HEK293T (cell line): ENCODE measurements at places on chromosomes 7 and 10.

GRCh38 chr10:53606981-53607380, 834.4 kb upstream of the MBL2 start:
- DNase-seq = no peak

DNA sequence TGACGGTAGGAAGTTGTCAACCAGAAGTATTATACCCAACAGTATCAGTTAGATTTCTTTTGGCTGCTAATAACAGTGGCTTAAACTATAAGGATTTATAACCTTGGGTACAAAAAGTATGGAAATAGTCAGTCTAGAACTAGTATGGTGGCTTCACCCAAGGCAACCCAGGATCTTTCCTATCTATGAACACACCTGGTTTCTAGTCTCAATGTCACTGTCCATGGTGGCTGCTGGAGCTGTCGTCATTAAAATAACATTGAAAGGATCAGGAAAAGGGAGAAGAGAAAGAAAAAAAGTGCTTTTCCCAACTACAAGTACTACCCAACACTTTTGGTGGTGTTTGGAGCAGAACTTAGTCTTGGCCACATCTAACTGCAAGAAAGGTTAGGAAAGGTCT, 27.7 kb downstream of the PHTF2 start:
- DNase-seq = no peak

- no peak for DNase-seq
Measured at GRCh38 chr7:28121496-28121895, 59.1 kb downstream of the JAZF1 start.

GRCh38 chr7:22202141-22202540, 154.8 kb downstream of the RAPGEF5 start:
- DNase-seq = no peak

- no peak for DNase-seq
Measured at GRCh38 chr7:148091882-148092281, 498.7 kb upstream of the C7orf33 start.

DNA sequence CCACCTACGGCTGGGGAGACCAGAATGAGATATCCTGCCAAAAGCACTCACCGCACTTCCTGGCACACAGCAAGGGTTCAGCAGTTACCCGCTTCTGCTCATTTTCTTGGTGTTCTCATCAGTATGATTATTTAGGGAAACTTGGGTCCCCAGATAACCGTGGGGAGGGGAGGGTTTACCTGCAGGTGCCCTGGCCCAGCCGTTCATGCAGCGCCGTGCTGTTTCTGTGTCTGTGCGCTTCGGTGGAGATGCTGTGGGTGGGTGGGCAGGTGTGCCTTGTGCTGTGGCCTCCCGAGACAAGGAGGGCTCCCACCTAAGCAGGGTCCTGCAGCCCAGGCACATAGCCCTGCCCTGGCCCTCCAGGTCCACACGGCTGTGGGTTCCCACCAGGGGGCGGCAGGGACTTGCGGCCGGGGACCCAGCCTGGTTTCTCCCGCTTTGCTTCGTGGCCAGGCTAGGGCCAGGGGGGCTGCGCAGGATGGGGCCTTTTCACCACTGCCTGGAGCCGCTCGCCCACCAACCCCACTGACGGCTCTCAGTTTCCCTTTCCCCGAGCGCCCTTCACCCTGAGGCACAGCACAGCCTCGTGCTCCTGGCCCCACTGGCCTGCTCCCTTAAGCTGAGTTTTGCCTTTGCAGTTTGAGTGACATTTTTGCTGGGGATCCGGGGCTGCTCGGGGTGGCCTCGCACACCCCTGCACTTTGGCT, 78.5 kb downstream of the LHPP start:
- DNase-seq = peak; percentile 77

DNA sequence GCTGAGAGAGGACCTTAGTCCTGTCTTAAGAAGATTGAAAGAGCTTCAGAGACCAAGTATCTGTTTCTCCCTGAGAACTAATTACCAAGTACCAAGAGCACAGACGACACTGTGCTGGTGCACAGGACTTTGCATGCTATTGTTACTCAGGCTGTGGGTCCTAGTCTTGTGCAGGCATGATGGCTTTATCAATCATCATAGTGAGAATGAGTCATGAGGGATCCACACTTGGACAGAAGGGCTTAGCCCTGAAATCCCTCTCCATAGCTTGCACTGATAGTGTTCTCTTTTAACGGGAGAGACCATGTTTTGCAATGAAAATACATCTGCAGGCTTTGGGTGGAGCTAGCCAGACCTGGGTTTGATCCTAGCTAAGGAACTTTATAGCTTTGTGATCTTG, 93.3 kb downstream of the SORCS3 start:
- DNase-seq = no peak

DNA sequence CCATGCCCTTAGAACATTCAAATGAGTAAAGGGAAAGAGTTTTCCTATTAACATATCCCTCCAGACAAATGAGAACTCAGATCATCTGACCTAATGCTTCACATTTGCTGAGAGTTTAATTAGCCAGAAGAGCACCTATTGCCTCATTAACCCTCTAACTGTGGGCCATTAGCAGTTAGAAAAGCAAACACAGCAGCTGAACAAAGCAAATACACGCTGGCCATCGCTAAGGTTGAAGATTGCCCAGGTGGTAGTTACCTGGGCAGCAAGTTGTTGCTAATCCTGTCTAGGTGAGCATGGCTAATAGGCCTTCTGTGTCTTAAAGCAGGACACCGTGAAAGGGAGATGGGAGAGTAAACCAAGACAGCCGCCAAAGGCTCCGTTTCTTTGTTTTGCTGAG, 49.9 kb upstream of the UCN3 start:
- no peak for DNase-seq

DNA sequence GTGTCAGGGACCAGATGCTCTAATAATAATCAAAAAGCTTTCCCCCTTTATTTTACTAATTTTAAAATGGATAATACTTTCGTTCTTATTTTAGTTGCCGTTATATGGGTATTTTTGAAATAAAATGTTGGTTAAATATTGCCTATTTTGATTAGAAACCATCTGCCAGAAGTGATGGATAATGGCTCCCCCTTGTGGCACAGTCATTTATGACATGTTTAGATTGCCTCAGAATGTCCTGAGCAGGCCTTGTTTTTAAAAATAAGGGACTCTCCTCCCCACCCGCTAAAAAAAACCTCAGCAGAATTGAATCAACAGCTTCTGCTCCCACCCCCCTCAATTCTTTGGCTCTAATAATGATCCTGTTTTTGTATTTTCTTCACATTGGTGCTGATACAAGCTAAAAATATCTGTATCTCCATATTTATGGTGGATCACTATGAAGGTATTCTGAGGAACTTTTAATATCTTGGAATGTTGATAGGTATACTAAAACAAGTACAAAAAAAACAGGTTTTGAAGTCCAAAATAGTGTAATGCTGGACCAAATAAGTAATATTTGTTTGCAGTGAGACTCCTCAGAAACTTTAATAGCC, 38.8 kb downstream of the TMEM60 start:
- peak; percentile 39 for DNase-seq

GRCh38 chr7:112594397-112594796, 113.6 kb downstream of the LSMEM1 start:
- no peak for DNase-seq

DNA sequence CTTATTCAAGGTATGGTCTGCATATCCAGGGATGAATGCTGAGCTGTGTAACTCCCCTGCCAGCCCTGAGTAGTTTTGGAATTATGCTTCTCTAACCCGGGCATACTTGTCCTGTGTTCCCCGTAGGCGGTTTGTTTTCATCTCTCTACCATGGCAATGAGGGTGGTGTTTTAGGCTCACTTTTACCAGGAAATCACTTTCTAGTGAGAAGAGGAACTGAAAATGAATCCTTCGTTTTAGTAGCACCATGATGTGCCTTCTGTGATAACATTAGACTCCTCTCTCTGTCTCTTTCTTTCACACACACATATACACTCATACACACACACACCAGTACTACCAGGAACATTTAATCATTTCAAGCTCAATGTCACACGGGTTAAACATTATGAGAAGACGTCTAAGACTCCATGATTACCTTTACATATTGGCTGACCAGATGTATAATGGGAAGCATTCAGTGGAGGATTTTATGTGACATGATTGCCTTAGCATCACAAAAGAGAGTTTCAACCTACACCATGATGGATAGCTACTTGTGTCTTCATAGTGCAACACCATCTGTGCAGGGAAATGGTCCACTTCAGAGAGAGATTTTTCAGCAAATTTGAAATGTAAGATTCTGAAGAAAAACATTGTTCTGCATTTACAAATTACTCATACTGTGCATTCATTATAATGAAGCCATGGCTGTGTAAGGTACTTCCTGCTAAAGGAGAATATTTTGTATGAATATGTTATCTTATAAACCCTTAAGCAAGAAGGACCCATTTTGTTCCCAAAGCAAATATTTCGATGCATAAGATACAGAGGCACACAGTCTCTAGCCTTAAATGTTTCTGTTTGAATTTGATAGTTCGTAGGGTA, 31.0 kb upstream of the PFKP start:
- DNase-seq = no peak

GRCh38 chr7:151179287-151179860, 7.7 kb downstream of the ASB10 start:
- no peak for DNase-seq

DNA sequence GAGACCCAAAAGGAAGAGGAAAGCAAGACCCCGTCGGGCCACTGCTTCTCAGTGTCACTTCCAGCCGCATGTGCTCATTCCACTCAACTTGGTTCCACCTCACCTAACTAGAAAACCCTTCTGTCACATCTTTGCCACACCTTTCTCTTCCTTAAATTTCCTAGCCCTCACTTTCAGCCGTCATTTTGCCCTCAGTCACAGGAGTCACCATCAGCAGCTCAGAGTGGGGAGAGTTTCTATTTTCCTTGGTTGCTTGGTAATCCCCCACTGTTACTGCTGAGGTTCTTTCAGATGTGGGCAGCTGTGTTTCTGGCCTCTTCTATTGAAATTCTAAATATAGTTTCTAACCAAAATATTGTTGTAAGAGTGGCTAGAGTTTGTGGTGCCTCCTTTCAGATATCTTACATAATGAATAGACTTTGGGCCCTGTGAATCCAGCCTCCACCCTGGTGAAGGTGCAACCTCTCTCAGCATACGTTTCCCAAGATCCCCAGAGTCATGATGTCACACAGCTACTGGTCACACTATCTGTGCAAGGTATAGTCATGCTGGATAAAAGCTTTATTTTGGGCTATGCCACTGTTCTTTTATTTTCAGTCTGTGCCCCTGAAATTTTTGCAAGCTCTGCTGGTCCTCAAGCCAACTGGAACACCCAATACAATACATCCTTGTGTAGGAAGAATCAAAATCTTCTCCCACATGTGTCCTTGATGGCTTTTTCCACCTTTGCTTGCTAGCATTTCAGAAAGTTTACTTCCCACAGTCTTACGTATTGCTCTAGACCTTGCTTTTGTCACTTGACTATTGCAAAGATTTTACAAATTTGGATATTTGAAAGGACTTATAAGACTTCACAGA, 9.2 kb downstream of the AGBL3 start:
- DNase-seq = no peak

DNA sequence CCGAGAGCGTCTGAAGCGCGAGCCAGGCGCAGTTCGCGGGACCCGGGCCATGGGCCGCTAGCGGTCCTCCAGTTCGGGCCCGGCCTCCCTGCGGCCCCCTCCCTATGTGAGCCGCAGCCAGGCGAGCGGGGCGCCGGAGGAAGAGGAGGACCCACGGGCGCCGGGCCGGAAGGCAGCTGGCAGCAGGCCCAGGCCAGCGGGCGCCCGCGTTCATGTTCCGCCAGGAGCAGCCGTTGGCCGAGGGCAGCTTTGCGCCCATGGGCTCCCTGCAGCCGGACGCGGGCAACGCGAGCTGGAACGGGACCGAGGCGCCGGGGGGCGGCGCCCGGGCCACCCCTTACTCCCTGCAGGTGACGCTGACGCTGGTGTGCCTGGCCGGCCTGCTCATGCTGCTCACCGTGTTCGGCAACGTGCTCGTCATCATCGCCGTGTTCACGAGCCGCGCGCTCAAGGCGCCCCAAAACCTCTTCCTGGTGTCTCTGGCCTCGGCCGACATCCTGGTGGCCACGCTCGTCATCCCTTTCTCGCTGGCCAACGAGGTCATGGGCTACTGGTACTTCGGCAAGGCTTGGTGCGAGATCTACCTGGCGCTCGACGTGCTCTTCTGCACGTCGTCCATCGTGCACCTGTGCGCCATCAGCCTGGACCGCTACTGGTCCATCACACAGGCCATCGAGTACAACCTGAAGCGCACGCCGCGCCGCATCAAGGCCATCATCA, 1.1 kb downstream of the ADRA2A start:
- DNase-seq = peak; percentile 3

DNA sequence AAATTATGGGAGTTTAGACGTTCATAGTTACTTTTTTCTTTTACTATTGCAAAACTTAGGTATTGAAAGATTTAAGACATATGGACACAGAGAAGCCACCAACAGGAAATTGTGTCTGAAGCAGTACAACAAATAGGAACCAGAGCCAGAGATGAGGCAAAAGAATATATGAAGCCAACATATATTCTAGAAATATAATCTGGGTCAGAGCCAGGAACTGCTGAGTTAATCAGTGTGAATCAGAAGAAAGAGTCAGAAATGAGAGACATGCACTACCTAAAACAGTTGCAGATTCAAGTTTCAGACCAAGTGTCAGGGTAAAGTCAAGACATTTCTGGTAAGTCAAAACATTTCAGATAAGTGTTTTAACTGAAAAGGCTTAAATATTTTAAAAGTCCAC, 67.7 kb downstream of the DGKB start:
- no peak for DNase-seq

DNA sequence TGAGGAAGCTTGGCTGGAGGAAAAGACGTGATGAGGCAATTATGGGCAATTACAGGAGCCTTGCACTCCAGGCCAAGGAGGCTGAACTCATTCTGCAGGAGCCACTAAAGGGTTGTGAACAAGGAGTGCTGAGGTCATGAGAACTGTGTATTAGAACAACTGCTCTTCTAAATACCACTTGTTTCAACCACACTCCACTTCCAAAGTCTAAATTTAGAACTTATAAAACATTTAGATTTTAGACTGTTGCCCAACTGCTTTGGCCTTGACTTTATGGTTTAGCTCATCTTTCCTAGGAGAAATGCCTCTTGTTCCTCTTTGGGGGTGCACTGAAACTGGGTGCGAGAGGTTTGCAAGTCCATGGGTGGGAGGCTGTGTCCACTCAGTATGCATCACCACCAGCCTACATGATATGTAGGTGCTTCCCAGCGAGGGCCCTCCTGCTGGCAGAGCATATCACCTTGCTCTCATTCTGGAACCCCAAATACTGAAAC, 199.7 kb upstream of the AOAH start:
- no peak for DNase-seq

DNA sequence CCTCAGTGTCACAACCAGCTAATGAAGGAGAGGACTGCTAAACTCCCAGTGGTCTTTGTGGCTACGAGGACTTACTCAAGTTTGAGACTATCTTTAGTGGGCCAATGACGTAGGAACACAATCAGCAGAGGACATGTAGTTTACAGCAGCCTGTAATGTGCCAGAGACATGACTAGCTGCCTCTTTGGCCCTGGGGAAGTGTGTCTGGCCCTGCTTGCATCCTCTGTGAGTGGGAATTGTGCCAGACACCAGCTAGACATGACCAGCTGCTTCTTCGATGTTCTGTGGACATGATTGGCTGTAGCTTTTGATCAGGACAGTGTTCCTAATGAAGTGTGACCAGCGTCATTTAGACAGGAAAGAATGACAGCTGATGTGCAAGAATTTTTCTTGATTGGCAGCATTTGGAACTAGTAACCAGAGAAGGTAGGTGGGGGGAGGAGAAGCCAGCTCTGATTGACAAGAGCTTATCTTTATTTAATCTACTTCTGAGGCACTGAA, 141.7 kb downstream of the AUTS2 start:
- DNase-seq = peak; percentile 17
